Stimulated activated CD4-positive, alpha-beta T cell treated with anti-CD3 and anti-CD28 coated beads, Interleukin-4, amount 100 ng/mL, for 48 hours (primary cell): ENCODE measurements at places on chromosomes 7 and 10.

- no peak for DNase-seq
These were observed 5.5 kb upstream of the STEAP4 start for GRCh38 chr7:88312061-88312663.

DNA sequence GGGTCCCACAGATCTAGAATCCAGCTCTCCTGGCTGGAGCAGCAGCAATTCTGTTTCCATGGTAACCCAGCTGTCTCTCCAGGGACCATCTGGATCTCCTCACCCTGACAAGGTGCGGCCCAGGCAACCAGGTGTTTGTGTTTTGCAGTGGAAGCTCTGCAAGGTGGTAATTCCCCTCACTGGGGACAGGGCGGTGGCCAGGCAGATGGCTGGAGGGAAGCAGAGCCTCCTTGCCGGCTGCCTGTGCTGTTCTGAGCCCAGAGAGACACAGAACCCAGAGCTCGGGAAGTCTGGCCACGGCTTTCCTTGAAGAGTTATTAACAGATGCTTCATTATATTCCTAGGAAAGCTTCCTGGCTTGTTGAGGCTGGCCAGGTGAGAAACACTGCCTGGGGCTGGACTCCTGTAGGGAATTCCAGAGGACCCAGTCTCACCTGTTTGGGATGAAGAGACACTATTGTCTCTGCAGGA, 118.2 kb upstream of the PPIF start:
- DNase-seq: no peak

DNA sequence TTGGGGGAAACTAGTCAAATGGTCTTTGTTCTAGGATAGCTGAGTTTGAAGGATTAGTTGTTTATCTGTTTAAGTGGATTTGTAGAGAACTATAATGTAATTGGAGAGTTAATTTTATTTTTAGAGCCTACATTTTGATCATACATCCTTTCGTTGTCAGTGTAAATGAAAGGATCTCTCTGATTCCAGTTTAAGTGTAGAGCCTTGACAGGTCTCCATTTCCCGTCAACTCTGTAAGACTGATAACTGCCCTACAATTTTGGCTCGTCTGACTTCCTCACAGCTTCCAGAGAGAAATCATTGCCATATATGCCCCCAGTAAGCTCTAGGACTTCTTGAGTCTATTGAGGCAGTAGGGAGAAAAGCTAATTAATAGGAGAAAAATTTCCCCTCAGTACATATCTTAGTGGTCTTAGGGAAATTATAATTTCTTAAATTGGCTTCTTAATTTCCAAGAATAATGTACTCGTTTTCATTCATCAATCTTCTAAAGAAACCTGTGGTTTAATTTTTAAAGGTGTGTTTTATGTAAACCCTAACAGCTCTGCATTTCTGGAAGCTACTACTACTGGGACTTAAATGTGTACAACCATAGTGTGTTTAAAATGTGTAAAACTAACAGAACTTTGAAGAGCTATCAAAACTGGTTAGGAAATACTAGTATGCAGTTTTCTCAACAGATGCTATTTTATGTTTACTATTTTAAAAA, 3.8 kb downstream of the KMT2E start:
- DNase-seq: no peak

- no peak for DNase-seq
These were observed 160.7 kb downstream of the MAD1L1 start for GRCh38 chr7:2072042-2072441.

DNA sequence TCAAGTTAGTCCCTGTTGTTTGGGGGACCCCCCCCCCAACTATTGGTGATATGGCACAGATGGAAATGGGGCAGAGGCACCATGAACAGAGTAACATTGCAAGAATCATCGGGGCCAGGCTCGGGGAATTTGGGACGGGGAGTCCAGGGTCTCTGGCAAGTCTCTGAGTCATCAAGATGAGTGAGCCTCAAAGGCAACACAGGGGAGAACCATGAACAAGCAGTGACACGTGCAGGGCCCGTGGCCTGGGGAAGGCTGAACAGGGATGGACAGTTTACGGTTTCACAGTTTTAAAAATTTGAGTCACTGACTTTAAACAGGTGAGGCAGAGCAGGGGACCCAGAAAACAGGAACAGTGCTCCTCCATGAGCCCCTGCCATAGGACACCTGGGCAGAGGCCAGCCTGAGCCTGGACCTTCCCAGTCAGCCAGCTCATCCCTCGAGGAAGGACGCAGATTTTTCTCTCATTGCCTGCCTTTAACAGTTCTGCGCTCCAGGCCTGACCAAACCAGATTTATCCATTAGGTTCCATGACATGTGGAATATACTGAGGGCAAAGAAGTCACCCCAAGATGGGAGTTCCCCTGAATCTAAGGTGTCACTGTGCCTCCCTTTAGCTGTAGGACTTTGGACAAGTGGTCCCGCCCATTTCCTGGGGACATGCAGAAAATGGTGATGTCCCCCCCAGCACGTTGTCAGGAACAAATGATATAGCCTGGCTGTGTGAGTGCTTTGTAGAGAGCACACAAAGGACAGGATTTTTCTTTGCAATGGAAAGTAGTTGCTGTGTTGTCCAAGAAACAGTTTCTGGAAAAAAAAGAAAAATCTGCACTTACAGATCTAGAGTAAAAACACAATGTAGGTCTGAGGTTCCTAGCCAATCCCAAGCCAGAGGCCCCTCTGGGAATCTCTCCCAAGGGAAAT, 23.8 kb downstream of the CHST15 start:
- DNase-seq: no peak

DNA sequence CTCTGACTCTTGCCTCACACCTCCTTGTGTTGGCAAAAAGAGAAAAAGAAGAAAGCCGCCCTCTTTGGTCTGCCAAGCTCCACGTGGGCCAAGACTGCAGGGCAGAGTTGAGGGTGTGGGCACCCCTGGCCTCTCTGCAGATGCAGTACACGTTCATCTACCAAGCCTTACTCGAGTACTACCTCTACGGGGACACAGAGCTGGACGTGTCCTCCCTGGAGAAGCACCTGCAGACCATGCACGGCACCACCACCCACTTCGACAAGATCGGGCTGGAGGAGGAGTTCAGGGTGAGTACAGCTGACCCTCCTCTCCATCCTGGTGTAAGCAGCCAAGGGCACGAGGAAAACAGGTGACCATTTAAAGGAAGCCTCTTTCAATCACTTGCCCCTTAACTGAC, 56.1 kb downstream of the MKI67 start:
- DNase-seq: no peak

DNA sequence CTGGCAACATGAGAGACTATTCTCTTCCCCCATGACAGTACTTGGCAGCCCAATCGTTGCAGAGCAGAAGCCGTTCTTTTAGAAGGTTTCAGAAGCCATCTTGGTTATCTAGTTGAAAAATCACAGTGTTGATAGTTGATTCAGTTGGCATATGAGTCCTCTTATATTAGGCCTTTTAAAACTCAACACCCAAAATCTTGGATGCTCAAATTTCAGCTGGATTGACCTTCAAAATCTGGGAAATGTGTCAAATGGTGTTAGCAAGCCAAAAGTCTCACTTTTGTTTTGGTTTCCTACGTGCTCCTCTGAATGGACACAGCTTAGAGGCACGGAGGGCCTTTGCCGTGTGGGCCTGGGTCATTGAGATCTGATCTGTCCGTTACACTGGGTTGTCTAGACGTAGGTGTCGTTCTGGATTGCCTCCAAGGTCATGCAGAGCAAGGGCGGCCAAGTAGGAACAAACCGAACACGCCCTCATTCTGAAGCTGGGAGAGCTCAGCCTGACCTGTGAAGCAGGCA, 59.3 kb upstream of the BMPER start:
- no peak for DNase-seq

DNA sequence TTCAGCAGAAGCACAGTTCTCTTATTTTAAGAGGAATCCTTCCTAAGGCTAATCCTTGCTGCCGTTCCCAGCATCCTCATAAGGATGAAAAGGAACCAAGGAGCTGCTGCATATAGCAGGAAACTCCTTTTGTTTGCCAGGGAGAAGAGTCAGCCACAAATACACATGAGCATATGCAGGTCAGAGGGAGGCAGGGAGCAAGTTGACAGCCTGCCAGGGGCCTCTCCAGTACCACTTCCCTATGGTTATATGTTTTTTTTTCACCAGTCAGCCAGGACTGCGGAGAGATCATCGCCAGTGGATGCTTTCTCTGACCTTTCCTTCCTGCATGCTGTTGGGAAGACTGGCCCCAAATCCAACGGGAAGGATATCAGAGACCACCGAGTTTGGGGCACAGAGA, 39.8 kb downstream of the SLC35B4 start:
- no peak for DNase-seq

- DNase-seq: no peak
These were observed 79.6 kb upstream of the STRIP2 start for GRCh38 chr7:129354428-129355157.

GRCh38 chr7:156897673-156898072, 4.7 kb upstream of the LMBR1 start:
- no peak for DNase-seq

- DNase-seq: no peak
These were observed 18.8 kb downstream of the WBP1L start for GRCh38 chr10:102762401-102763015.

DNA sequence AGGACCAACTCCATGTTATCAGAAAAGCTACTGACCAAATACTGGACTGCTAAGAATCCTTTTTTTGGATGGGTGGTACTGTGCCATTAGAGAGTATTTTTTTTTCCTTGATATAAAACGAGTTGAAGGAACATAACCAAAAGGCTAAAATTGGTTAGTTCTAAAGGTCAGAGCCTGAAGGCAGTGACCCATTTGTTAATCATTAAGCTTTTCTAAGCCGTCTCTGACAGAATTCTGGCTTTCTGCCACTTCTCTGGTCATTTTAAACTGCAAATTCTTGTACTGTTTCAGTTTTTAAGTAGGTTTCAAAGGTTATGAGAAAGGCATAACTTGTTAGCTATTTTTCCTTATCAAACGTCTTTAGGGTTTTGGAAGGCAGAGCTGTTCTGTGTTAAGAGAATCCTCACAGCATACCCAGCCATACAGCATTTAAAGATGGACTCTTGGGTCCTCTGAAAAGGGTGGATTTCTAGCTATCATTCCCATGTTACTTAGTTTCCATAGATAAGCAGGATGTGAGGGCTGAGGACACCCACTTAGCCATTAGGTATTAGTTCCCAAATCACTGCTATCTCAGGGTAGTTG, 196.8 kb downstream of the RNLS start:
- DNase-seq: no peak

DNA sequence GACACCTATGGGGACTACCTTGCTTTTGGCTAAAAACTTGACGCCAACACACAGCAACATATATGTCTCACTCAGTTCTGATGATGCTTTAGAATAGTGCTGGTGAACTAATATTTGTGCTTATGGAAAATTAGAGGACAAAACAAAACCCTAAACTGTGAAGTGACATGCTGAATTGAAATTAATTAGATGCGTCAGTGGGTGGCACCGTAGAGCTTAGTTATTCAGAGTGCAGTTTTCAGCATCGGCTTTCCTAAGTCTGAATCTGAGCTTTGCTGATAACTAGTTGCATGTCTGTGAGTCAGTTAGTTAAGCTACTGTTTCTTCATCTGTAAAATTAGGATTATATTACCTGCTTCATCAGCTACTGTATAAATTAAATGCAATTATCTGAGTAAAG, 245.0 kb upstream of the SORCS1 start:
- DNase-seq: no peak

DNA sequence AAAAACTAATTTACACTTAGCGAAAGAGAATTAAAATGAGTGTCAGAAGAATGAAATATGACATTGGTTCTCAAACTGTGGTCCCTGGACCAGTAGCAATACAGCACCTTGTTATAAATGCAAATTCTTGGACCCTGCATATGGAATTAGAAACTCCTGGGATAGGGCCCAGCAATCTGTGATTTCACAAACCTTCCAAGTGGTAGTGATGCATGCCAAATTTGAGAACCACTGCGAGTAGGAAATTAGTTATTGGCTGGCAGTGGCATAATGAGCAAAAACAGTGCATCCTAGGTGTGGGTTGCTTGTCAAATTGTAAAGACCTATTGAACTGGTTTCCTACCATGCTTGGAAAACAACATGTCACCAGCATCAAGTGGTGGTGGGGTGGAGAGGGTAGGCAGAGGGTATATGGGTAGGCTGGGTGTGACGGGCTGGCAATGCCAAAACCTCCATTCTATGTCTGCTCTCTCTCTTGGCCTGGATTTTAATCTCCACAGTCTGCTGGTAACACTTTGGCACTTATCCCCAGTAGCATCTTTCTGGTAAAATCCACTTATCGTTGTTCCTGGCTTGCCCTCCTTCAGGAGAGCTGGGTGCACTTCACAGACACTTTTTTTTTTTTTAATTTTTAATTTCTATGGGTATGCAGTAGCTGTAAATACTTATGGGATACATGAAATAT, 50.0 kb downstream of the ZNF22 start:
- DNase-seq: no peak
